ENCODE measurements at places on chromosomes 13 and 19.

DNA sequence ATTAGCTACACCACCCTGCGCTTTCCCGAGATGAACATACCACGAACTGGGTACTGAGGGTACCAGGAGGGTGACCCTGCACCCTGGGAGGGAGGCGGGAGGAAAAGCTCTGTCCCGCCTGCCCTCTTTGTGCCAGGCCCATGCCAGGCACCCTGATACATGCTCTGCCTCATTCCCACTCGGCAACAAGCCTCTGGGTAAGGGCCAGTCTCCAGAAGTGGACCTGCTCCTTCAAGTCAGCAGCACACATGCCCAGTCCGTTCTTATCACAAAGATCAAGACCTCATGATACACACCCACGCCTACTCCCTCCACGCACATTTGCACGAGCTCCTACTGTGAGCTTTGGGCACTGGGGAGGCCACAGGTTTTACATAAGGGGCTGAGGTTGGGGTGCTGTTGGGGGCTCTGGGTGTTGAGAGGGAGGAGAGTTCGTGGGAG, 2.0 kb upstream of the FFAR1 start:
- DNase-seq = no peak

DNA sequence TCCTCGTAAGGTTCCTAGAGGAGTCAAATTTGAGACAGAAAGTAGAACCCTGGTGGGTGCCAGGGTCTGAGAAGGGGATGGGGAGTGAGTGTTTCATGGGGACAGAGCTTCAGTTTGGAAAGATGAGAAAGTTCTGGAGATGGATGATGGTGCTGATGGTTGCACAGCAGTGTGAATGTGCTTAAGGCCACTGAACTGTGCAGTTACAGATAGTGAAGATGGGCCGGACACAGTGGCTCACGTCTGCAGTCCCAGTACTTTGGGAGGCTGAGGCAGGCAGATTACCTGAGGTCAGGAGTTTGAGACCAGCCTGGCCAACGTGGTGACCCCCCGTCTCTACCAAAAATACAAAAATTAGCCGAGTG, 917 bp downstream of the SPC24 start:
- DNase-seq = no peak

- no peak for DNase-seq
Measured at GRCh38 chr19:16363133-16363851, 38.7 kb downstream of the KLF2 start.

- no peak for DNase-seq
Measured at GRCh38 chr13:32265726-32266125, 49.4 kb downstream of the ZAR1L start.

DNA sequence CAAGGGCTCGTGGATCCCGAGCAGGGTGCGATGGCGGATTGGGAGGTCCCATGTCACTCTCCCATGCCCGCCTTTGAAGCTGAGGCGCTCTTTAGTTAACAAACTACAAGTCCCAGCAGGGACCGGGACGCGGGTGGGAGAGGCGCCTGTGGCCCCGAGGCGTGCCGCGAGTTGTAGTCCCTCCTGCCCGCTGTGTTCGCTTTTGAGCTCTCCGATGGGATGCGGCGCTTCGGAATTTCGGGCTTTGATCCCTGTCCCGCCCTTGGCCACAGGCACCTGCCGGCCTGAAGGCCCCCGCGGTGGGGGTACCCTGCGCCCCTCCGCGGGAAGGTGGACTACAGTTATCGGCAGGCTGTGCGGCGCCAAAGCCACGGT, 11.0 kb downstream of the CYTH2 start:
- peak; percentile 22 for DNase-seq

DNA sequence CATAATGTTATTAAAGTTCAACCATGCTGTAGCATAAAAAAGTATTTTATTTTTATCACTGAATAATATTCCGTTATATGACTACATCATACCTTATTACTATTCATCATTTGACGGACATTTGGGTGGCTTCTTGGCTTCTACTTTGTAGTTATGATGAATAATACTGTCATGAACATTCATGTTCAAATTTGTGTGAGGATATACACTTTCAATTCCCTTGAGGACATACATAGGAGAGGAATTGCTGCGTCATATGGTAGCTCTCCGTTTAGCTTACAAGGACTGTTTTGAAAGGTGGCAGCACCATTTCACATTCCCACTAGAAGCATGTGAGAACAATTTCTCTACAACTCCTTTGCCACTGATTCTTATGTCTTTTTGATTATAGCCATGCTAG, 910.8 kb upstream of the MIR17HG start:
- no peak for DNase-seq

GRCh38 chr13:40191186-40191980, 475.1 kb downstream of the FOXO1 start:
- DNase-seq = no peak

- DNase-seq = no peak
Measured at GRCh38 chr13:24097667-24098066, 62.9 kb upstream of the SPATA13 start.

DNA sequence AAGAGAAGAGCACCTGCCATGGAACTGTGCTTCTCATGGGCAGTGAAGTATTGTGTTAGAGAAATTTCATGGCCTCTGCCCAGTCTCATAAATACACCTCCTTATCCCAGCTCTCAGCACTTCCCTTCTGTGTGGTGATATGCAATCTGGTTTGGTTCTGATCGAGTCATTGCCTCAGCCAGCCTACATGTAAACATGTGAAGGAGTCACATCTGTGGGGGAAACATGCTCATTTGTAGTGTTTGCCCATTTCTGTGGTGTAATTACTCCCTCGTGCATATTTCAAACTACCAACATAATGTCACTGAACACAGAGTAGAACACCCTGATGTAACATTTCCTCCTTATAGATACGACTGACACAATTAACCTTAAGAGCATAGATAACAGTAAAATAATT, 183.0 kb downstream of the DCT start:
- no peak for DNase-seq

DNA sequence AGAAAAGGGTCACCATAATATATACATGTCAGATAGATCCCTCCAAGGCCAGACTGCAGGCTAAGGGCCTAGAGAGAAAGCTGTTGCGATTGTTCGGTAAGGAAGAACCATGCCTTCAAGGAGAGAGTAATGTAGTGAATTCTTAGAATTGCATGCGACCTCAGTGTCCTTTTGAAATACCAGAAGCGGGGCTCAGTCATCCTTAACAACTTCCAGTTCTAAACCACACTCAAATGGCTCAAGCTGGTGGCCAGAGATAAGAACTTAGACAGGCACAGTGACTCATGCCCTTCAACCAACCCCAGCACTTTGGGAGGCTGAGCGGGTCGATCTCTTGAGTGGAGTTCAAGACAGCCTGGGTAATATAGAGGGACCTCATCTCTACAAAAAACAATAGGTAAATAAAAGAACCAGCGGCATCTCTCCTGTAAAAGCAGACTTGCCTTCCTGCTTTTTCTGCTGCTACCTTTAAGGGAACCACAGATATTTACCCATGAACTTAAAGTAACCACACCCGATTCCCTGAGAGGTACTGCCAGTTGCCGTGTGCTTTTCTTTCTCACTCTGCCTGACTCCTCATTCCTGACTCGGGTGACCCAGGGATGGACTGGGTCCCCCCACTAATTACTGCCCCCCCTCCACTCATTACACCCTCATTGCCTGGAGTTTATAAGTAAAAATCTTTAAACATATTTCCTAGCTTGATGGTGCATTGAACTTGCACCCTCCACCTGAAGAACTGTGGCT, 15.4 kb upstream of the SIGLEC6 start:
- no peak for DNase-seq

GRCh38 chr13:110815471-110816204, 99.2 kb downstream of the ANKRD10 start:
- no peak for DNase-seq

DNA sequence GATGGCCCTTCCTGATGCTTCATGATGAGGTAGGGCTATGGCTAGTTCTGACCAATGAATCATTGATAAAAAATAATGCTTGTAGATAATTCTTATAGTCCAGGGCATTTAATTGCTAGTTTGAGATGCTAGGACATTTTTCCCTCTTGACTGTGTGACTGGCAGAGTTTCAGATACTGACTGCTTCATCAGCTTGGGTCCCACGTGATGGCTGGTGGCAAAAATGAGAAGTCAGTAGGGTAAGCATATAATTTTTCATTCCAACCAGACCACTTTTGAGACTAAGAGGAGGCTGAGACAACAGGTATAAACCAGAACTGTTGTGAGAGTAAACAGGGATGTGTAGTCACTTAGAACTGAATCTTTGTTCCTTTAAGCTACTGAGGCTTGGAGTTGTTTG, 183.3 kb downstream of the HS6ST3 start:
- DNase-seq = no peak

- no peak for DNase-seq
Measured at GRCh38 chr13:39200249-39200910, 162.1 kb downstream of the NHLRC3 start.

- no peak for DNase-seq
Measured at GRCh38 chr13:109271555-109272541, 514.5 kb downstream of the IRS2 start.

DNA sequence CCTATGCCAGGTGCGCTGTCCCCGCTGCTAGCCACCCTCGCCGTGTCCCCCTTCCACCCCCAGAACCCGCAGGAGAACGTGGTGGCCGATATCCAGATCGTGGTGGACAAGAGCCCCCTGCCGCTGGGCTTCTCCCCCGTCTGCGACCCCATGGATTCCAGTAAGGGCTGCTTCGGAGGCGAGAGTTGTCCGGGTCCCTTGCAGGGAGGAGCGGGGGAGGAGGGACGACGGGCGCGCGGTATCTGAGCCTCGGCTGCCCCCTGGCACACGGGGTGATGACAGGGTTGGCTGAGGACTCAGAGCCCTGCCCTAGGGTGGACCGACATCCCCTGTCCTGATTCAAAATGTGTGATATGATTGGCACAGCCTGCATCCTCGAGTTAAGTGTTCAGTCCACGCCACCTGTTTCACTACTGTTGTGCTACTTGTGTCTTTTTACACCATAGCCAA, 653 bp downstream of the MVB12A start:
- no peak for DNase-seq

DNA sequence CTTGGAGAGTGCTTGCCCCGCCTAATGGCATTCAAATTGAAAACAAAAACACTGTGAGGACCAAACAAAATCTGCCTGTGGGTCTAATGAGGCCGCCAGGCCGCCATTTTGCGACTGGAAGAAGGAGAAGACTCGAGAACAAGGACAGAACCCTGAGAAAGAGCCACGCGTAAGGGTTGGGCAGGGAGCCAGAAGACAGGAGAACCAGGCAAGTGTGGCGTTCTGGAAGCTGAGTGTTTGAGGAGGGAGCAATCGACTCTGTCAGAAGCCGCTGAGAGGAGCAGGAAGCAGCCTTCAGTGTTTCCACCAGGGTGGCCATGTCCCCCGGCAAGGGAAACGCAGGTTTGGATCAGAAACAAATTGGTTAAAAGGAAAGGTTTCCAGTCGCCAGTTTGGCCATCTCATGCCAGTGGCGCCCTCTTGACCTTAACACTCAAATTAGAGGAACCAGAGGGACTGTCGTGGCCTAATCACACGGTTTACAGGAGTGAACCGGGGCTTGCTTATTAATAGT, 10.2 kb upstream of the PTOV1 start:
- no peak for DNase-seq

DNA sequence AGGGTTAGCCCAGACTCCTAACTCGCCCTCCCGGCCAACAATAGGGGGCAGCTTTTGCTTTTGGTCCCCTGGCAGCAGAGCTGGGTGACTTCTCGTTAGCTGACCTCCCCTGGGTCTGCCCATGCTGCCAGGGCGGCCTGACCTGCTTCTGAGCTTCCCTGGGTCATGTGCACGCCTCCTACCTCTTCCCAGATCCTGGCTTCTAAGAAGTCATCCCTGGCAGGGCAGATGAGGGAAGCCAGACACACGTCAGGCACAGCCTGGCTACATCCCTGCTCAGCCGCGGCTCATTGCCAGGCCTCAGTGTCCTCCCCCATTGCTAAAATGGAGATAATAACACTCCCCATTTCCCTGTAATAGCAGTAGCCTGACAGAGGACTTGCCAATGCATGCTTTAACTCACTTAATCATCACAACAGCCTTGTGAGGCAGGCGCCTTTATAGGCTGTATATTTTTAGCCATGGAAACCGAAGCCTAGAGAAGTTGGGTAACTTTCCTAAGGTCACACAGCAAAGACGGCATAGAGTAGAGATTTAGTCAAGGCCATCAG, 2.1 kb downstream of the KCNK6 start:
- DNase-seq = no peak

GRCh38 chr13:110047496-110047895, 259.5 kb downstream of the COL4A1 start:
- no peak for DNase-seq

DNA sequence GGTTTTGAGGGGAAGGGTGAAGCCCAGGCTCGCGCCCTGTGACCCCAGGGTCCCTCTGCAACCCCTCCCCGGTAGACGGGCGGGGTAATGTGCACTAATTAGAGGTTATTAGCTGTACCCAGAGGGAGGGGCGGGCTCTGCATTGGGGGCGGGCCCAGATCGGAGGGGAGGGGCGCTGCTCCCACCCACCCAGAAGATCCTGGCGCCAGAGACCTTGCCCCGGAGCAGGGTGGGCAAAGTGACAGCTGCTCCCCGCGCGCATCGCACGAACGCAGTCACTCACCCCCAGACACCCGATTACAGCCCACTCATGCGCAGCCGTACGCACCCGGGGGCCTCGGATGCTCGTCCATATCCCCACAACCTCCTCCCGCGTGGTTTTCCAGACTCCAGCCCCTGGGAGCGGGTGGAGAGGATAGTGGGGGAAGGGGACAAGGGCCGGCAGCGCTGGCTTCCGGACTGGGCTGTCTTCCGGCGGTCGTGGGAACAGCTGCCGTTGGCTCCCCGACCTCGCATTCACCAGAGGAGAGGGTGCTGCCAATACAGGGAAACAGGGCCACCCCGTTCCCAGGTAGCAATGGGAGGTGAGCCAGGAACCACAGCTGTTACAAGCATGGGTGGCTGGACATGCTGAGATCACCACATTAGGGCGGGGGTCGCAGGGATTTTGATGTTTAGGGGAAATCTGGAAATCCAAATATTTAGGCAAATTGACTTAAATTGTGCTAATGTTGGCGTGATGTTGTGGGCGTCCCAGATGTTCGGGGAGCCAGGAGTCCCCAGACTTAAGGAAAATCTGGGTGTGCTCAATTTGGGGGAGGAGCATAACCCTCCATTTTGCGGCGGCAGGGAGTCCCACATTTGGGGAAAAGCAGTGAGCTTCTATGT, 2.9 kb upstream of the HOOK2 start:
- DNase-seq = no peak

DNA sequence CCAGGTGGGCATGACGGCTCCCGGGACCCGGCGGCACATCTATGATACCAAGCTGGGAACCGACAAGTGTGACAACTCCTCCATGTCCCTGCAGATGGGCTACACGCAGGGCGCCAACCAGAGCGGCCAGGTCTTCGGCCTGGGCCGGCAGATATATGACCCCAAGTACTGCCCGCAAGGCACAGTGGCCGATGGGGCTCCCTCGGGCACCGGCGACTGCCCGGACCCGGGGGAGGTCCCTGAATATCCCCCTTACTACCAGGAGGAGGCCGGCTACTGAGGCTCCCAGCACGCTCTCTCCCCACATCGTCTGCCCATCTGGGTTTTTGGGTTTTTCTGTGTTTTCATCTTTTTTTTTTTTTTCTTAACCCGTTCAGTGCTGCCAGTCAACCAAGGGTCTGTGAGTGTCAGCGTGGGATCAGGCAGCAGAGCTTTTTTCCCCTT, 2.3 kb upstream of the ABCA7 start:
- DNase-seq = no peak

GRCh38 chr19:9323557-9323918, 441 bp upstream of the ZNF559 start:
- DNase-seq = peak; percentile 7

Data from stimulated activated CD8-positive, alpha-beta memory T cell treated with anti-CD3 and anti-CD28 coated beads, Interleukin-12 subunit alpha, Interleukin-12 subunit beta, amount 100 ng/mL, for 1 hour (primary cell).